Left lung (tissue), 14 donors: ENCODE measurements at places on chromosomes 1 and 21. TPM values are rescaled to one million over a fixed set of nuclear protein-coding genes. Genes with fewer than 3 reads are reported as not detected.
A peak's percentile ranks its signal among the peaks of the same experiment; 100 is the strongest.

Gene C1QA
- total RNA-seq: 476 TPM

Gene B3GALNT2
- 18.1 TPM for total RNA-seq

Gene ADAMTS4
- 15.4 TPM for total RNA-seq

Gene PM20D1
- total RNA-seq: 0.13 TPM

Gene FCRLA
- total RNA-seq: not detected

Gene A3GALT2
- not detected for total RNA-seq

Gene MAP3K21
- 6.0 TPM for total RNA-seq

Gene PDPN
- 23.6 TPM for total RNA-seq

Gene WDR64
- not detected for total RNA-seq

Gene RXFP4
- not detected for total RNA-seq

Gene GJB3
- total RNA-seq: 0.68 TPM

- no peak for DNase-seq
Measured at GRCh38 chr1:181485287-181486097, 2.2 kb downstream of the CACNA1E start.

GRCh38 chr1:201184307-201185122 lies 6.1 kb upstream of the IGFN1 start:
- no peak for DNase-seq

GRCh38 chr1:234977875-234978396 lies 150.7 kb downstream of the TOMM20 start:
- no peak for DNase-seq

DNA sequence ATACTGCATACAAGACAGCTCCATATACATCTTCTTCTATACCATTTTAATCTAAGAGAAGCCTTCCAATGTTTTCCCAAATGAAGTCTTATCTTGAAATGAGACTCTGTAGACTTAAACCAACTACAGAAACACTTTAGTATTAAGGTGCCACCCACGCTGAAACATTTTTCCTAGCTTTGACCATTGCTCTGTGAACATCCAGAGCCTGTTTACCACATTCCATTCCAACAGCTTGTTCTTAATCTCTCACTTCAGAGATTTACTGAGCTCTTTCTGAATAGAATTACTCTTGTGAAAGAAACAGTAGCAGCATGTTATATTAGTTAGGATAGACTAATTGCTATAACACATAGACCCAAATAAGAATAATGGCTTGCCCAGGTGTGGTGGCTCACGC lies 19.6 kb upstream of the POGZ start:
- DNase-seq: no peak

DNA sequence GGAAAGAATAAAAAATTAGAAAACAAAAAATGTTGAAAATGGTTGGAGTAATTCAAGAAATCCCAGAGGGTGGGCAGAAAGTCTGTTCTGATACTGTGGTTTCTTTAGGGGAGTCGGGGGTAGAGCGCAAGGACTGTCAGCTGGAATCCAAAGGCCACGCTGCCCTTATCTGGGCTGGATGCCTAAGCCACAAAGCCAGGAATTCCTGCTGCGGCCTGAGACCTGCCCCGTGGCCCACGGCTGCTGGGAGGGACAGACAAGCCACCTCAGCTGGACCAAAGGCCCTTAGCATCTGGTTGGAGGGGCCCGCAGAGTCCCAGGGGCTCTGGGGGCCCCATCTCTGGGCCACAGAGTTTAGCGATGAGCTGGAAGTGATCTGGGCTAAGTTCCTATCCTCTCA lies 60.2 kb downstream of the DMRTB1 start:
- DNase-seq: no peak

- no peak for DNase-seq
Measured at GRCh38 chr1:228010921-228011320, 4.1 kb downstream of the WNT3A start.

DNA sequence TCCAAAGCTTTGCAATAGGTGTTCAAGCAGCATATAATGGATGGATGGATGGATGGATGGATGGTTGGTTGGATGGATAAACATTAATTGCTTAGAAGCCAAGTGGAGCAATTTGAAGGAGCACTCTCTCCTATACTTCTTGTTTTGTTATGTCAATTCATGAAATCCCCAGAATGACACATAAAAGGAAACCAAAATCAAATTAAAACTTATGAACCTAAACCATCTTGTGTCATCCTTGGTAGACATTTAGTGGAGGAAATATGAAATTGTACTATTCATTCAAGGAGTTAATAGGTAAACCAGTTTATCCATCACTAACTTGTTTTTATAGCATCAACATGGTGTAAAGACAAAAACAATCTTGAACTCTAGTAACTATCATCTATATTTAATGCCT lies 122.5 kb downstream of the NR5A2 start:
- no peak for DNase-seq

GRCh38 chr1:58735586-58735985 lies 35.7 kb upstream of the MYSM1 start:
- no peak for DNase-seq

DNA sequence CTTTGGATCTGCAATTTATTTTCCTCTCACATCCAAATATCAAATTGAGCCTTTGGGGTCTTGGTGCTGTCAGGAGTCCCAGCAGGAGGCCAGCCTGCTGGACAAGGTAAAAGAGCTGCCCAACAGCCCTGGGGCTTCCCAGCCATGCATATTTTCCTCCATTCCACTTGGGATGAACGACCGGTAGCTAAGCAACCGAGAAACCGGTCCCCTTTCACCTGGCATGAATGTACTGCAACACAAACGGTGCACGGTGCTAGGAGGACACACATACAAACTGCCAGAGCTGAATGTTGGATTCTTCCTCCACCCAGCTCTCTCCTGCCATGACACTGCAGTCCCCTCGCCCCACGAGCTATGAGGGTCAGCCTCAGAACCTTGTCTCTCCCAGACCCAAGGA lies 42.7 kb downstream of the BCAR3 start:
- DNase-seq: no peak

GRCh38 chr1:110151175-110151669 lies 928 bp downstream of the SLC6A17 start:
- DNase-seq: no peak

DNA sequence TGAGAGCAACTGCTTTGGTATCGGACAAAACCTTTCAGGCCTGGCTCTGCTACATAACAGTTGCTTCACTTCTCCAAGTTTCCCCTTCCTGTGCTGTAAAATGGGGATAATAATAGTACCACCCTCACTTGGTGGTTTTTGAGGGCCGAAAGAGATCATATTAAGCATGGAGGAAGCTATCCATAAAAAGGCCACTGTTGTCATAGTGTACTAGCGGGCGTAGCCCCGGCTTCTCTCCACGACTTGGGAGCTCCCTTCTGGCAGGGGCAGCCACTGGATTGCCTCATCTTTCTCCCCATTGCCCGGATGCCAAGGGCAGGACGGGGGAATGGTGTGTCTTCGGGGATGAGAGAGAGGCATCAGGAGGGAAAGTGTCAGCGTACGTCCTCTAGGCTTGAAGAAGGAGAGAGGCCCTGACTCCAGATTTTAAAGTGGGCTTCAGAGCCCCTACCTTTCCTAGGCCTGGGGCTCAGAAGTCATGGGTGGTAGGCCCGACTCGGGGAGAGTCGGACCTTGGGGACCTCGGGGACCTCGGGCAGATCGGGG lies 548 bp upstream of the MFSD2A start:
- no peak for DNase-seq

DNA sequence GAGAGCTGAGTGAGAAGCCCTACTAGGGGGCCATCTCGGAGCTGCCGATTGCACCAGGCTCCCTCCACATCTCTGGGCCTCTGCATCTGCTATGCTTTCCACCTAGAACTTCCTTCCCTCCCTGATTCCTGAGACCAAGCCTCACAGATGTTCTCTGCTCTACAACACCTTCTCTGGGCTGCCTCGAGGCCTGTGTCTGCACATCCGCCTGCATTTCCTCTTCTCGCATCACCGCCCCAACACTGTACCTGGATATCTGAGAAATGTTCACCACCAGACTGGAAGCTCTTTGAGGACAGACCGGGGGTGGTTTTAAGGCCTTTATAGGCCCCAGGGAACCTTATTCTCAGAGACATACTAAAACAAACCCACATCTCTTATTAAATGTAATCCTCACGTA lies 20.7 kb downstream of the CTNNBIP1 start:
- DNase-seq: no peak

- no peak for DNase-seq
Measured at GRCh38 chr21:16363100-16363499, 633.3 kb downstream of the USP25 start.

DNA sequence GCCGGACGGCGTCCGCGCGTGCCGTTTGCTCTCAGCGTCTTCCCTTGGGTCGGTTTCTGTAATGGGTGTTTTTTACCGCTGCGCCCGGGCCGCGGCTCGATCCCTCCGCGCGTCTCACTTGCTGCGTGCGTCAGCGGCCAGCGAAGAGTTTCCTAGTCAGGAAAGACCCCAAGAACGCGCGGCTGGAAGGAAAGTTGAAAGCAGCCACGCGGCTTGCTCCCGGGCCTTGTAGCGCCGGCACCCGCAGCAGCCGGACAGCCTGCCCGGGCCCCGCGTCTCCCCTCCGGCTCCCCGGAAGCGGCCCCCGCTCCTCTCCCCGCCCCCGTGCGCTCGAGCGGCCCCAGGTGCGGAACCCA lies 159.8 kb downstream of the RUNX1 start:
- peak; percentile 92 for DNase-seq

GRCh38 chr1:215635827-215636226 lies 68.7 kb downstream of the KCTD3 start:
- DNase-seq: no peak

GRCh38 chr1:209844695-209845407 lies 17.1 kb downstream of the UTP25 start:
- no peak for DNase-seq

GRCh38 chr1:224432146-224432545 lies 2.5 kb downstream of the WDR26 start:
- no peak for DNase-seq

DNA sequence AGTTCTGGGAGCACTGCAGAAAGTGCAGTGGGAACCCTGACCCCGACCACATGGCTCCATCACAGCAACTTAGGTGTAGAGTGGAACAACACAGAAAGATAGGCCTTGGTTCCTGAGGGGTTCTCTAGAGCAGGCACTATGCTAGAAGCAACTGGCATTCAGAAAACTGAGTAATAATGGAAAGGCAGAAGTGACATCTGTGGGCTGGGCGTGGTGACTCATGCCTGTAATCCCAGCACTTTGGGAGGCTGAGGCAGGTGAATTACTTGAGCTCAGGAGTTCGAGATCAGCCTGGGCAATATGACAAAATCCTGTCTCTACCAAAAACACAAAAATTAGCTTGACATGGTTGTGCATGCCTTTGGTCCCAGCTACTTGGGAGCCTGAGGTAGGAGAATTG lies 5.3 kb downstream of the MRPS15 start:
- no peak for DNase-seq

GRCh38 chr1:204513117-204513716 lies 3.0 kb upstream of the MDM4 start:
- no peak for DNase-seq

GRCh38 chr1:224801844-224802490 lies 127.5 kb upstream of the DNAH14 start:
- DNase-seq: no peak

- DNase-seq: no peak
Measured at GRCh38 chr1:35725596-35725995, 6.9 kb upstream of the C1orf216 start.

GRCh38 chr1:248416226-248416625 lies 13.4 kb downstream of the OR2T1 start:
- no peak for DNase-seq

DNA sequence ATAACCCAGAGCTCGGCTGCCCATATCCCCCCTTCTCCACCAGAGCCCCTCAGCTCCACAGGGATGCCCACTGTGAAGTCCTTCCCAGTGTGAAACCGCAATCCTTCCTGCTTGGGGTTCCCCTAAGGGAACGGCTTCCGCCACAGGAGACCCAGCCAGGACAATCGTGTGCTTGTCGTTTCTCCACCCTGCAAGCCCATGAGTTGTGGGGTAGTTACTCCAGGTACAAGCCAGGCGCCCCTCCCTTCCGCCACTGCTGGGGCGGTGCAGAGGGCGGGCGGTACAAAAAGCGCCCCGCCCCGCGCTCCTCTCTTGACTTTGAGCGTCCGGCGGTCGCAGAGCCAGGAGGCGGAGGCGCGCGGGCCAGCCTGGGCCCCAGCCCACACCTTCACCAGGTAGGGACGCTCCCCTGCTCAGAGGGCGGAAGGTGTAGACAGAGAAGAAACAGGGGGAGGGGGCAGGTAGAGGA lies at the start of gene TINAGL1:
TINAGL1 (plus strand) TSS at position 315 of the 469 bp plus-strand sequence. CDS start 634 bp downstream, outside the sequence.
- peak; percentile 75 for DNase-seq

DNA sequence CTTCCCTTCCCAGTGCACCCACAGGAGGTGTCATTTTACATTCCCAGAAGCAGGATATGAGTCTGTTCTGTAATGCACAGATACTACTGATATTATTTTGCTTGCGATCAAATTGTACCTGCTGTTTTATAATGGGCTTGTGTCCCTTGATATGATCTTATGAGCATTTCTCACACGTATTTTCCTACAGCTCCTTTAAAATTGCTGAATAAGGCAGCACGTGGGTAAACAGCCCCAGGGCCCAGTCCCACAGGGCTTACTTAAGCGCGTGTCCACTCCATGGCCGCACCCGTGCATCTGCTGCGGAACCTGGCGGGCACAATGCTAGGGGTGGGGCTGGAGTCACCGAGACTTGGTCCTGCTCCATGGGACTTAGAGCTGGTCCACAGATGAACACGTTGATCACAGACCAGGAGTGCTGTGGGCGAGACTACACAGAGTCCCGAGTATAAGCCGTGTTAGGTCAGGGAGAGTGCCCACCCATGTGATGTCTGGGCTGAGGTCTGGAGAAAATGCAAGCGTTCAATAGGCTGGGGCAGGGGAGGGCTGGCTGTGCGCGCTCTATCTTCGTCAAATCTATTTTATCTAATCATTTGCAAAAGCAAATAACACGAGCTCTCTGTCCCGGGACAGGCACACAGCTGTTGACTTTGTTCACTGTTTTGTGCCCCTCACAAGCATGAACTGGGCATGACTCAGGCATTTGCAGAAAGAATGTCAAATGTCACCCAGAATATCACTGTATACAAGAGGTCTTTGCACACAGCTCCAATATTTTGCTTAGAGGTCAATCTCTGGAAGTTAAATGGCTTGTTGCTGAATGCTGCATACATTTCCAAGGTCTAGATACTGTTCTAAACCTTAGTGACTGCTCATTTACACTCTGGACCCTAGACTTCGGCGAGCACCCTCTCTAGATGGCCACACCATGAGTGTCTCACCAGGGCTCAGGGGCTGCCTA lies 119.3 kb downstream of the CRYAA start:
- DNase-seq: no peak

- no peak for DNase-seq
Measured at GRCh38 chr21:41095983-41096382, 72.0 kb upstream of the BACE2 start.

DNA sequence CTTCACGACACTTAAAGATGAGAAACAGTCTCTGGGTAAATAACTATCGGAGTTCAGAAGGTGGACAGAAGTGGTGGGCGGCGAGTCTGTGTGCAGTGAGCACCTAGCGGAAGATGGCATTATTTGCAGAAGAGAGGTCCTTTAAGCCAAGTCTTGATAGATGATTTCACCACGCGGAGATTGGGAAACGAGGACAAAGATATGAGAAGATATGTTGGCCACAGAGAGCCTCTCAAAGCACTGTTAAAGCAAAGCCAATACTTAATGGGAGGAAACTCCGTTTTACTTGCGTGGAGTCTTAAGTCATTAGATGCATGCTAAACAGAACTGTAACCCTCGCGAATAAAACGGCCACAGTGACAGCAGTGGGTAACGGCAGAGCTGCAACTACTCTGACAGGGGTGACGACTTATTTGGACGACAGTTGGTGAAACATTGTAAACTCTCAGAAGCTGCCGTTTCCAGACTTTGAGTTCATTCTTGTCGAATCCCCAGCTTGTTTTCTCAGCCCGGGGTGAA lies 577 bp upstream of the CEP350 start:
- DNase-seq: no peak
